ENCODE measurements at places on chromosomes 11 and 22.

DNA sequence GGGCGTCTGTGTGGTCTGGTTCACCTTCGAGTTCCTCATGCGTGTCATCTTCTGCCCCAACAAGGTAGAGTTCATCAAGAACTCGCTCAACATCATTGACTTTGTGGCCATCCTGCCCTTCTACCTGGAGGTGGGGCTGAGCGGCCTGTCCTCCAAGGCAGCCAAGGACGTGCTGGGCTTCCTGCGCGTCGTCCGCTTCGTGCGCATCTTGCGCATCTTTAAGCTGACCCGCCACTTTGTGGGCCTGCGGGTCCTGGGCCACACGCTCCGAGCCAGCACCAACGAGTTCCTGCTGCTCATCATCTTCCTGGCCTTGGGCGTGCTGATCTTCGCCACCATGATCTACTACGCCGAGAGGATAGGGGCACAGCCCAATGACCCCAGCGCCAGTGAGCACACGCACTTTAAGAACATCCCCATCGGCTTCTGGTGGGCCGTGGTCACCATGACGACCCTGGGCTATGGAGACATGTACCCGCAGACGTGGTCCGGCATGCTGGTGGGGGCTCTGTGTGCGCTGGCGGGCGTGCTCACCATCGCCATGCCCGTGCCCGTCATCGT, 37.3 kb downstream of the KCNC1 start:
- DNase-seq = no peak

GRCh38 chr11:31870609-31871309, 59.6 kb upstream of the PAX6 start:
- DNase-seq = peak; percentile 61

DNA sequence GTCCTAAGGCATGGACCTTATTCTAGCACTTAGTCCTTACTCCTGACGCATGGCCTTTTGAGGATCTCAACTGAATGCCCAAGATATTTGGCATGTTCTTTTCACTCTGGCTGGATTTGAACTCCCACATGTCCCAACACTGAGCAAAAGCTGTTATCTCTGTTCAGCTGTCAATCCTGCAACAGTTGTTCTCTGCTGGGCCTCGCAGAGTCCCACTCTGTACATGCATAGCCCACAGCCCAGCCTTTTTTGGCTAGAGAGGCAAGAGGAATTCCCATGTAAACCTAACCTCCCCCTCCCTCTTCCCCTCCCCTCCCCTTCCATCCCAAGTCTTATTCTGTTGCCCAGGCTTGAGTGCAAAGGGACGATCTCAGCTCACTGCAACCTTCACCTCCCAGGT, 21.8 kb upstream of the DRG1 start:
- DNase-seq = no peak

GRCh38 chr11:1138097-1138496, 19.7 kb upstream of the MUC5AC start:
- no peak for DNase-seq

- DNase-seq = no peak
Observed at GRCh38 chr11:18236664-18237356, at the start of gene SAA4. Gene SAA4, minus strand, starts transcription at chr11:18236802. Its CDS starts 876 bp downstream, at chr11:18235926.

DNA sequence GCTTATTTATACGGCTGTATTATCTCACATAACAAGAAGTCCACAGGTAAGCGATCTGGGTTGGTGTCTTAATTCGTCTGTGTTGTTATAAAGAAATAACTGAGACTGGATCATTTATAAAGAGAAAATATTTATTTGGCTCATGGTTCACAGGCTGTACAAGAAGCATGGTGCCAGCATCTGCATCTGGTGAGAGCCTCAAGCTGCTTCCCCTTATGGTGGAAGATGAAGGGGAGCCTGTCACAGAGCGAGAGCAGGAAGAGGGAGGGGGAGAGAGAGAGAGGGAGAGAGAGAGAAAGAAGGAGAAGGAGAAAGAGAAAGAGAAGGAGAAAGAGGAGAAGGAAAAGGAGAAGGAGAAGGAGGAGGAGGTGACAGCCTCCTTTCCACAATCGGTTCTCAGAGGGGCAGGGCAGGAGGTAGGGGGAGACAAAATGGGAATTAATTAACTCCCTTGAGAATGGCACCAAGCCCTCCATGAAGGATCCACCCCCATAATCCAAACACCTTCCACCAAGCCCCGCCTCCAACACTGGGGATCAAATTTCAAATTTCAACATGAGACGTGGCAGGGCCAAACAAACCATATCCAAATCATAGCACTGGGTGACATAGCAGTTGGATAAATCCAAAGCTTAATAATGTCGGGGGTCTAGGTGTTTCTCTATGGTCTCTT, 15.0 kb upstream of the TRIM44 start:
- DNase-seq = no peak

- no peak for DNase-seq
Observed at GRCh38 chr11:10935015-10935559, 77.2 kb upstream of the ZBED5 start.

GRCh38 chr11:116840224-116840745, 2.9 kb upstream of the APOA1 start:
- DNase-seq = no peak

DNA sequence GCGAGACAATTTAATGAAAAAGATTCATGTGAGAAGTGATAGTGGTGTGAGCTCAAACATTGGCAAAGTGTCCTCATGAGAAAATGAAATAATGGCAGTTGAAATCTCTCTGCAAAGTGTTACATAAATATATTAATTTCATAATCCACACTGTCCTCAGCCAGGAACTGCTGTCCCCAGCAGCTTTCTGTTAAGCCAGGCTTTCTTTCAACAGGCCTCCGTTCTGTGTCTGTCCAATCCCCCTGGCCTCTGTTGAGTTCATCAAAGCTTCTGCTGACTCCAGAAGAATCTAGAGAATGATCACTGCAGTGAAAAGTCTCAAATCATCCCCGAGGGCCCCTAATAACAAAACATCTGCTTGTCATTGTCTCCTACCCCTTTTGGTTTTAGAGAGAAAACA, 10.0 kb upstream of the ASCC2 start:
- DNase-seq = no peak

GRCh38 chr11:128528294-128528693, 59.1 kb downstream of the ETS1 start:
- no peak for DNase-seq

GRCh38 chr11:1222491-1223345, at the start of gene MUC5B:
Gene MUC5B, plus strand, starts transcription at chr11:1223066. Its CDS starts 58 bp downstream, at chr11:1223124.
- DNase-seq = peak; percentile 18

- DNase-seq = no peak
Observed at GRCh38 chr11:87398931-87399330, 361.2 kb downstream of the TMEM135 start.

All from NCI-H345 (cell line).